DMS79 (cell line): ENCODE measurements at places on chromosomes 6 and 20.

DNA sequence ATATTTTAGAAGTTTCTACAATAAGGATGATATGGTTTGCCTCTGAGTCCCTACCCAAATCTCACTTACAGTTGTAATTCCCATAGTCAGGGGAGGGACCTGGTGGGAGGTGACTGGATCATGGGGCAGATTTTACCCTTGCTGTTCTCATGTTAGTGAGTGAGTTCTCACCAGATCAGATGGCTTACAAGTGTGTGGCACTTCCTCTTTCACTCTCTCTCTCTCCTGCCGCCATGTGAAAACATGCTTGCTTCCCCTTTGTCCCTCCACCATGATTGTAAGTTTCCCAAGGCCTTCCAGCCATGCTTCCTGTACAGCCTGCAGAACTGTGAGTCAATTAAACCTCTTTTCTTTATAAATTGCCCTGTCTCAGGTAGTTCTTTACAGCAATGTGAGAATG lies 527.5 kb upstream of the ID4 start:
- no peak for DNase-seq

DNA sequence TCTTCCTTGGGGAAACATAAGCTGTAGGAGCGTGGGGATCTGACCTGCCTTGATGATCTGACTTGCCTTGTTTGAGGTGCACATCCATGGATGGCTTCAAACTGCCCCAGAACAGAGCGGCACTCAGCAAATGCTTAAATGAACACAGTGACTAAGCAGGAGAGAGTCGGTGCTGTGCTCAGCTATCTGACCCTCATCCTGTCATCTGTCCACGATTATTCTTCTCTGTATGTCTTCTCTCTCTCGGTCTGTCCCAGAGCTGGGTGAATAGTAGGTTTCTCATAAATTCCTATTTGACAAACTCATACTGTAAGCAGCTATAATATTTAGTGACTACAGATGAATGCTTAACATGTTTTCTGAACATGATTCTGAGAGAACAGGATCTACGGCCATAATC lies 37.3 kb downstream of the TRAM2 start:
- no peak for DNase-seq

- no peak for DNase-seq
Observed at GRCh38 chr6:144219056-144219685, 66.0 kb upstream of the UTRN start.

DNA sequence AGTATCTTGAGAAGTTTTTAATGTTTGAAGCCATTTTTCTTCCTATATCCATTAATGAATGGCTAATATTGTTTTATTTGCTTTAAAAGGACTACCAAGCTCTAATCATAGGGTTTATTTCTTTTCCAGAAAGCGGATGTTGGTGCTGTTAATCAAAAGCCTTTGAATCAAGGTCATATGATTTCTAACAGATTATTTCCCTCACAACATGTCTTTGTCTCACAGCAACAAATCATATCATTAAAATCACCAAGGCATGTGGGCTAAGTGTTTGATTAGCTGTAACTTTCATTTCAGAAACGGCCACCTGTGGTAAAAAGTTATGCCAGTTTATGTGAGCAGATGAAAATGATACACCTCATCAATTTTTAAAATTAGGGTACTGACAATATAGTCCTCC lies 21.7 kb downstream of the TRAF3IP2 start:
- DNase-seq, result peak; percentile 28

DNA sequence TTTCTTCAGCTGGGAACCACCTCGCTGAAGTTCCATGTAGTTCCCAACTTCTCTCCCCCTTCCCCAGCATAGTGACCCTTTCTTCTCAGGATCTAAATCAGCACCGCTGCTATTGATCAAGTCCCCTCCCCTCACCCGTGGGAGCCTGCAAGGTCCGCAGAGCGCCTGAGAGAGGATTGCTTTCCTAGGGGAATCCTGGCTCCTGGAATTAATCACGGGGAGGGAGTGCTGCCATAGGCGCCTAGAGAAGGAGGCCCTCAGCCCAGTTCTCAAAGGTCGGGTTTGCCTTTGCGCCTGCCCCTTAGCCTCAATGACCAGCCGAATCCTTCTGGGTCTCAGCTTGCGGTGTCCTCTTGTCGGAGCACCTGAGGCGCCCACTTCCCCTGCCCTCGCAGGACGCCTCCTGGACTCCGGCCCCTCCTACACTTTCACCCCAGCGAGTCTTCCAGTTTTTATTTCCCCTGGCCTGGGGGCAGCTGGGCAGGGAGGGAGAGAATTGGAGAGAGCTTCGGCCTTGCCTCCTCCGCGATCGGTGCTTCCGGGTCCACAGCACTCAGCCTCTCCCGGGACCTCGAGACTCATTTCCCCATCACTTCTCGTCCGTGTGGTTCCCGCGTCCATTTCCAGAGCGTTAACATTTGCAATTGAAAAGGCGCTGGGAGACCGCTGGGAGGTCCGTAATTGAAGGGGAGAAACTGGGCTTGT lies 3.1 kb upstream of the NKX2-2 start:
- DNase-seq, result no peak

DNA sequence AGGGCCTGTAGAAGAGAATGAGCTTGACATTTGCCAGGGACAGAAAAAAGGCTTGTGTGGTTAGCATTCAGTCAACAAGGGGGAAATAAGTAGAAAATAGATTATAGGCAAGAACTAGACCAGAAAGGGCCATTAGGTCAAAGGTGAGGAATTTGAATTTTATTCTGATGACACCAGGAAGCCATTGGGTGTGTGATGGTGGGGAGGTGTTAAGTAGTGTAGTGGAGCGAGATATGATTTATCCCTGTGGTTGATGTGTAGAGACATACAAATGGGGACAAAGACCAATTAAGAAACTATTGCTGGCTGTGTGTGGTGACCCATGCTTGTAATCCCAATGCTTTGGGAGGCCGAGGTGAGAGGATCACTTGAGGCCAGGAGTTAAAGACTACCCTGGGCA lies 11.0 kb downstream of the DSTN start:
- DNase-seq, result no peak

- no peak for DNase-seq
Observed at GRCh38 chr20:53959911-53960578, 110.3 kb downstream of the BCAS1 start.

GRCh38 chr6:52536424-52536916 lies 40.4 kb downstream of the TRAM2 start:
- no peak for DNase-seq

- no peak for DNase-seq
Observed at GRCh38 chr20:16535277-16535676, 38.0 kb downstream of the KIF16B start.

GRCh38 chr6:5125152-5126006 lies 40.2 kb downstream of the PPP1R3G start:
- DNase-seq, result no peak
